Stimulated activated CD8-positive, alpha-beta memory T cell treated with anti-CD3 and anti-CD28 coated beads, Interleukin-15, amount 100 ng/mL, for 48 hours (primary cell): ENCODE measurements at places on chromosomes 2 and 18.

GRCh38 chr2:156489750-156490465 is 53.7 kb downstream of the GPD2 start:
- no peak for DNase-seq

- DNase-seq, result no peak
These were observed 42.7 kb upstream of the PELI1 start for GRCh38 chr2:64186699-64187605.

DNA sequence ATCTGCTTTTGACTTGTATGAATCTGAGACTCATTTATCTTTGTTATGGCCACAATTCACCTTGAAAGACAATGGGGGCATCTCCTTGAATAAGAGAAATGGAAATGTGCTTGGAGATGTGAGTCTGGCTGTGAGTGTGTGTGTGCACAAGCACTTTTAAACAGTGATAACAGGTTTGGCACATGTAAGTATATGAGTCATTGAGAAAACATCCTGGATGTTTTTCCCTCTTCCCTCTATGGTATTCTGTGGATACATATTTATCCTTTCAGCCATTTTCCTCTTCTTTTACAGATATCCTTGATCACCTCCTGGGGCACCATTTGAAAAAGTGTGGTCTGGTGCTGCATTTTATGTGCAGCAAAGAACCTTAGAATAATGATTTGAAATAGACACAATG is 317.3 kb upstream of the THUMPD2 start:
- no peak for DNase-seq

DNA sequence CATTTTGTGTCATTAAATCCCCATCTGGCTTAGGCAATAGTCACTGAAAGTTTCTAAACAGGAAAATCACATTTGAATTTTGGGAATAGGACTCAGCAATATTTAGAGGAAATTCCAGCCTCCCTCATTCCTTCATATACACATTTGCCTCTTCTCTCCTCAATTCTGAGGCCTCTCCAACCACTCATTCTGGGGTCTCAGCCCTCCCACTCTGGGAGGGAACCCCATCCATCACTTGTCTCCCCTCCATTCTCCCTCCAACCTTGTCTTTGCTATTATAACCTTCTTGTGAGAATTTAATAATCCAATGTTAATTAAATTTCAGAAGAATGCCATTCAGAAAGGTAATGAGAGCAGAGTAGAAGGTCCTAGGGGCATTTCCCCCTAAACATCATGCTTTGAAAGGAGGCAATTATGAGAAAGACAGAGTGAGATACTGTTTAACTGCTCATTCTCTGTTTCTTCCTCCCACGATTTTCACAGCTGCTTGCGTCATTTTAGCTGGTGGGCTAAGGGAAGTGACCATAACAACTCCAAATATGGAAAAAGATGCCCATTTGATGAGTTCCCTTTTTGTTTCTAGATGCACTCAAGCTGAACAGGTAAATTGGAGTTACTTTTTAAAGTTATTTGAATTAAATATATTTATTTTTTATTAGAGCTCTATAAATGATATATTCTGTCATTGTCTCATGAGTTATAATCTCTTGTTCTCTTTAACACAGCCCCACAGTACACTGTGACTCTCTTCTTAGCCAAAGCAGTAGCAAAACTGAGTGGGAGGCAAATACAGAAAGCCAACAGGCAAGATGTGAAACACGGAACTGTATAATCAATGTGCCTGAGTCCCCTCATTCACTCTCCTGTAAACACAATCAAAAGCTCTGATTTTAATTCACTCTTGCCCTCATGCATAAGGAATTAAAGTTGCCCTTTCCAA is 135.1 kb downstream of the DLGAP1 start:
- DNase-seq, result no peak

- no peak for DNase-seq
These were observed 131.2 kb downstream of the LYPD6B start for GRCh38 chr2:149169656-149170055.

DNA sequence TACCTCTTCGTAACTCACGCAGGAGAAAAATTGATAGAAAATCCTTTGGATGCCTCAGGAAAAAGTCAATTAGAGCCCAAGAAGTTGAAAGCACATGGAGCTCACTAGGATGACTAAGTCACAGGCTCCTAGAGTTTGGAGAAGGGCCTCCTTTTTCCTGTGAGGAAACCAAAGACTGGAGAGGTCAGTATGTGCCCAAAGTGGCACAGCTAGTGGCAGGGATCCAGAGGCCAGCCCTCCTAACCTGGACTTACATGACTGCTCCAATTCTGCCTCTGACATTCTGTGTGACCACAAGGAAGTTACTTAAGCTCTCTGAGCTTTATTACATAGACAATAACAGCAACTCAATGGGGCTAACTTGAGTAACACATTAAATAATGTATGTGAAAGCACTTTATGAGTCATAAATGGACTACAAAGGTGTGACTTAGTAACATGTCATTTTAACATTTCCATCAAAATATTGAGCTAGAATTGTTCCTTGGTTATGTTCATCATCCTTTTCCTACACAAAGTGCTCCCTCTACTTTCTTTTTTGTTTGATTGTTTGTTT is 91.6 kb downstream of the DHRS9 start:
- DNase-seq, result no peak

GRCh38 chr2:18379870-18380269 is 180.6 kb downstream of the RDH14 start:
- DNase-seq, result no peak

DNA sequence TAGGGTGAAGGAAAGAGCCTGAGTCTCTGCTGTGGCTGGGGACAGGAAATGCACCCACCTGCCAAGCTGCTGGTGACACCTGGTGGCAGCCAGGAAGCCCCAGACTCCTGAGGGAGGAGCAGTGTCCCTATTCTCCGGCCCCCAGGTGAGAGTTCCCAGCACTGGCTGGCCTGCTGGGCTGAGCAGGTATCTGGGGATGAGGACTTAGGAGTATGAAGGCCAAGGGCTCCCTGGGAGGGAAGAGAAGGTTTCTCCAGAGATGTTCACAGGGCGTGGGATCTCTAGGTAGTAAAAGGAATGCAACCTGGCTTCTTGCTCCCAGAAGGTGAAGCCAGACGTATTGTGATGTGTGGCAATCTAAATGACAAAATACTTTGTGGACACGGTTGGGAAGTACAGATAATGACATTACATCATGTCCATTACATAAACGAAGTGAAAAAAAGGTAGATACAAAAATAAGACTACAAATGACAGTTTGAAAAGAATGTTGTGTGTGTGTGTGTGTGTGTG is 75.8 kb upstream of the SLC1A4 start:
- no peak for DNase-seq

DNA sequence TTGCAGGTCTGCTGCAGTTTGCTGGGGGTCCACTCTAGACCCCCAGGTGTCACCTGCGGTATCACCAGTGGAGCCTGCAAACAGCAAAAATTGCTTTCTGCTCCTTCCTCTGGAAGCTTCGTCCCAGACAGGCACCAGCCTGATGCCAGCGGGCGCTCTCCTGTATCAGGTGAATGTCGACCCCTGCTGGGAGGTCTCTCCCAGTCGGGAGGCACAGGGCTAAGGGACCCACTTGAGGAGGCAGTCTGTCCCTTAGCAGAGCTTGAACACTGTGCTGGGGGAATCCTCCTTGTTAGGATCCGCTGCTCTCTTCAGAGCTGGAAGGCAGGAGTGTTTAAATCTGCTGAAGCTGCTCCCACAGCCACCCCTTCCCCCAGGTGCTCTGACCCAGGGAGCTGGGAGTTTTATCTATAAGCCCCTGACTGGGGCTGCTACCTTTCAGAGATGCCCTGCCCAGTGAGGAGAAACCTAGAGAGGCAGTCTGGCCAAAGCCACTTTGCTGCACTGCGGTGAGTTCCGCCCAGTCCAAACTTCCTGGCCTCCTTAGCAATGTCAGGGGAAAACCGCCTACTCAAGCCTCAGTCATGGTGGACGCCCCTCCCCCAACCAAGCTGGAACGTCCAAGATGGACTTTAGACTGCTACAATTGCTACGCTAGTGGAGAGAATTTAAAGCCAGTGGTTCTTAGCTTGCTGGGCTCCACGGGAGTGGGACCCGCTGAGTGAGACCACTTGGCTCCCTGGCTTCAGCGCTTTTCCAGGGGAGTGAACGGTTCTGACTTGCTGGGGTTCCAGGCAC is 652.5 kb downstream of the KCNJ3 start:
- no peak for DNase-seq
